ENCODE measurements at places on chromosomes 5 and 9.

DNA sequence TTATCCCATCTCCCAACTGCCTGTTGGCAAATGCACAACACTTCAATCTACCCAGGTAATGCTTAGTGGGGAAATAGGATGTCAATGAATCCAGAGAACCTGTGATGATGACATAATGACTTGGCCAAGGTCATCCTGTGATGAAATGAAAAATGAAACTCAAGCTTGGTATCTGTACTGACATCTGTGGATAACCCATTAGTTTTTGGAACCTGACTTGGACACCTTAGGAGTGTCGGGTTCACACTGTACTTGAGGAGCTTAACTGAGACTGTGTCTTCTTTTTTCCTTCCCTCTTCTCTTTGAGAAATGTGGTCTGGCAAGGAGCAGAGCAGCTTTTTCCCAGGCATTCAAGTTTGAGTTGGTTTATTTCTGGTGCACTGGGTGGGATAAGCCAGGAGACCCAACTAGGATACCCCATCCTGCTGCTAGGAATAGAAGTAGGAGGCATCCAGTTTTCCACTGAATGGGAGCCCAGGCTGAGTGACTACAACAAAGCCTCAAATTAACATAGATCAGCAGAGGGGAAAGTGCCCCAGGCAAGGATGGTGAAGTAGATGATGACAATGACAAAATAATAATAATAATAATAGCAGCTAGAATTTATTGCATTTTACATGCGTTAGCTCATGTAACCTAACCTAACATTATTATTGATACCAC, 72.1 kb downstream of the ADRB2 start:
- no peak for DNase-seq

DNA sequence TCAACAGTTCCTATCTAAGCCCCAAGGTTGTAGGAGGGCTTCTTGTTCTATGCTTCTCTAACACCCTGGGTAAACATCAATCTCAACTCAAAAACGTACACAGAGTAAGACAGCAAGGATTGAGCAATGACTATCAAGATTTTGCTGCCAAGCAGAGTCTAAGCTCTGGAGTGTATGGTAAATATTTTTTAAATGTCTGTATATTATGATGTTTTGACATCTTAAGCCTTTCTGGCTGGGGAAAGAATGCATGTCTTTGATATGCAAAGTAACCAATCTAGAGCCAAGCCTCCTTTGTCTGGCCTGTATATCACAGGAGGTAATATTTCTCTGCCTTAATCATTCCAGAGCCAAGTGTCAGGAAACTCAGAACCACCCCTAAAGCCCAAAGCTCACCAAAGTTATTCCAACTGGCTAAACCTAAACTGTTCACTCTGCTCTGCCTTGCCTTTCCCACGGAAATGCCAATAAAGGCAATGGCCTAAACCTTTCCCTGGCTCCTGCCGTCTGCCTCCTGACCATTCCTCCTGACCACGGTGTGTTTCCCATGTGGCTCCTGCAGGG, 45.2 kb downstream of the YIPF5 start:
- DNase-seq = no peak

DNA sequence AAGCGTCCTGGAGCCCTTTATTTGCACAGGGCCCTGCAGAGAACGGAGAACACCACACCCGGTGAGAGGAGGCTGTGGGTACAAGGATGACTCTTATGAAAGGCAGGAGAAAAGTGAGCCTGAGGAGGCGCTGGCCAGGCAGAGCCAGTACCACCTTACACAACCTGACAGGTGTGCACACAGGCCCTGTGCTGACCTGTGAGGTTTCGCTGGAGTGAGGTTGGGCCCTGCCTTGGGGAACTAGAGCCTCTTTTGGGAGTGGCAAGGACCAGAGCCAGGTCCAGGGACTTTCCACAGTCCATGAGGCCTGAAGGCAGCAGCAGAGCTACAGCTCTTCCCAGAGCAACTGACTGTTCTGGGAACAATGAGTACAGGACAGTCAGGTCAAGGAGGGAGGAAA, 3.1 kb downstream of the SRD5A1 start:
- no peak for DNase-seq

DNA sequence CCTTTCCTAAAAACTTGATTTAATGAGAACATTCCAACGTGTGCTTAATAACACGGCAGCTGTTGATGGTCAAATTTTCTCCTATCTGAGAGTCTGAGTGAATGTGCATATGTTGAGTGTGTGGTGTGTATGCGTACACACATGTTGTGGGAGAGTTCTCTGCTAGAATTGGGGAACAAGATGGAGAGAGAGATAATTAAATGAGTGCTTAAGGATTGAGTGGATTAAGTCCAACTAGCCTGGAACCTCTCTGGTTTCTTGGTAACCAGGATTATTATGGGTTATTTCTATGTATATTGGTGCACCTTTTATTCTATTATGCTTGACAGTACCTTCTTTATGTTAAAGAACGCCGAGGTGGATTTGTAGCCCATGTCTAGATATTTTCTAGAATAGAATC, 36.4 kb upstream of the TNFAIP8 start:
- no peak for DNase-seq

DNA sequence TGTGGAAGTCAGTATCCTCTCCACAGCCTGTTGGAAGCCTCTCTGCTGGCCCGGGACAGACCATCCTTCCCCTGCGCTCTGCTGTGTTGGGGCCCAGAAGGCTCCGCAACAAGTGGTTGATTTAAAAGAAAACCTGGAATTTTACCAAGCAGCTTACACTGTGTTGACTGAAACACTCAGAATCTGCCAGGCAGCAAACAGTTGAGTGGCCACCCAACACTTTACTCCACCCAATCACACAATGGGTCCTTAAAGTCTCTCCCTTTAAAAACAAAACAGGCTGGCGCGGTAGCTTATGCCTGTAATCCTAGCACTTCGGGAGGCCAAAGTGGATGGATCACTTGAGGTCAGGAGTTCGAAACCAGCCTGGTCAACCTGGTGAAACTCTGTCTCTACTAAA, 28.0 kb upstream of the DMRT3 start:
- DNase-seq = no peak

GRCh38 chr9:112048924-112049691, 126.0 kb downstream of the SUSD1 start:
- DNase-seq = no peak
